ENCODE measurements at places on chromosomes 5 and 9. TPM values are rescaled to one million over a fixed set of nuclear protein-coding genes. Genes with fewer than 3 reads are reported as not detected.

The NR6A1 gene
- polyA plus RNA-seq, result 3.2 TPM

The SLC2A6 gene
- polyA plus RNA-seq, result 8.6 TPM

The CER1 gene
- polyA plus RNA-seq, result not detected

The CCDC69 gene
- 102 TPM for polyA plus RNA-seq

The SLC34A1 gene
- not detected for polyA plus RNA-seq

The HTR4 gene
- 1.9 TPM for polyA plus RNA-seq

Data from cardiac muscle cell (in vitro differentiated cells and primary cell).